Testis (tissue), 5 donors: ENCODE measurements at places on chromosomes 5 and 9. TPM values are rescaled to one million over a fixed set of nuclear protein-coding genes. Genes with fewer than 3 reads are reported as not detected.

LURAP1L gene
- total RNA-seq: 0.31 TPM

- DNase-seq: no peak
- no peaks in the 10 kb centered on the region for H3K36me3 ChIP-seq
- H3K4me3 ChIP-seq: no peak overlapping the region
- peak overlapping the region; percentile 38 for H3K27ac ChIP-seq
- no peaks in the 10 kb centered on the region for H3K27me3 ChIP-seq
Observed at GRCh38 chr5:148205044-148205806, 2.4 kb downstream of the SPINK6 start.

DNA sequence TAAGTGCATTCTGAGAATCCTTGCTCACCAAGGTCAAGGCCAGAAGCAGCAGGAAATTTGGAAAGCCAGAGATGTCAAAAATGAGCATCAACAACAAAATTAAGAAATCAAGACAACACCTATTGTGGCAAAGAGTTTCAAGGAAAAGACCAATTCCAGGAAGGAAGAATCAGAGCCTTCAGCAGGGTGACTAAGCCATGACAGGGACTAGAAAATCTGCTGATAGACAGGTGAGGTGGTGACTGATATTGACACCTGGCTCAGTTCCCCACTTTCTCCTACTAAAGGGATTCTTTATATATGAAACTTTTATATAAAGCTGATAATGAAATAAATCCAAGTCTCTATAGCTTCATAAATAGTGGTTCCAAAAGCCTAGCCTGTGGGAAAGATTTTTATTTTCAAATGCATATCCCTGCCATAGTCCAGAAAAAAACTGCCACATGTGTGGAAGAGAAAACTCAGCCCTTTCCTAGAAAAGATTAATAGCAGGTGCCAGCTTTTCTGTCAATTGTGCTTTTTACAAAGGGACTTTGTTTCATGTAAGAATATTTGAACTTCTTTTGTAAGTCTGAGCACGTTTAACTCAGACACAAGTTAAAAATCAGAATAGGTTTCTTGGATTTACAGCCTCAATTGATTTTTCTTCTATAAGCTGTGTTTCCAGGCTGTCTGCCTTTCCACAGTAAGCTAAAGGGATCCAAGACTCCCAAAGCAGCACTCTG, 81.1 kb upstream of the GRAMD2B start:
- no peak for DNase-seq
- no peak overlapping the region for H3K4me3 ChIP-seq
- H3K27ac ChIP-seq: no peak overlapping the region
- no peaks in the 10 kb centered on the region for H3K27me3 ChIP-seq
- H3K36me3 ChIP-seq: no peaks in the 10 kb centered on the region

DNA sequence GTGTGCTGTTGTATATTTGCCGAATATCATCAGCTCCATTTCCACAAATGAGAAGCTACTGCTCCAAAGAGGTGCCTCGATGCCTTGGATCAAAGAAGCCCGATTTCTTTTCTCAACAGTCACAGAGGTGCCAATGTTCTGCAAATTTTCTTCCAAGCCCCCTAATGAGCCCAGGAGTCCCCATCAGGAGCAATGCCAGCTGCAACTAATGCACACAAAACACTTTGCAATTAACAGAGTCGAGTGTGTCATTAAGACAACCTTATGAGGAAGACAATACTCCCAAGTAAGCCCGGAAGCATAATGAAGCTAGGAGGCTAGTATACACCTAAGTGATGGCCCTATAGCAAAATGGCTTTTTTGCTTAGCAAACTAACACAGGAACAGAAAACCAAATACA, 247.0 kb downstream of the TRIM32 start:
- no peaks in the 10 kb centered on the region for H3K36me3 ChIP-seq
- no peaks in the 10 kb centered on the region for H3K4me1 ChIP-seq

GRCh38 chr5:137055271-137055872, 443.8 kb downstream of the SPOCK1 start:
- H3K36me3 ChIP-seq: no peaks in the 10 kb centered on the region
- peaks cover 4% of the 10 kb centered on the region for H3K4me1 ChIP-seq
- H3K27ac ChIP-seq: peak overlapping the region; percentile 38
- no peaks in the 10 kb centered on the region for H3K27me3 ChIP-seq
- no peak overlapping the region for H3K4me3 ChIP-seq

- H3K27me3 ChIP-seq: no peaks in the 10 kb centered on the region
- H3K36me3 ChIP-seq: no peaks in the 10 kb centered on the region
- H3K4me3 ChIP-seq: no peak overlapping the region
- DNase-seq: no peak
- H3K4me1 ChIP-seq: no peaks in the 10 kb centered on the region
- no peak overlapping the region for H3K27ac ChIP-seq
Observed at GRCh38 chr9:20209391-20210340, 412.6 kb downstream of the MLLT3 start.

DNA sequence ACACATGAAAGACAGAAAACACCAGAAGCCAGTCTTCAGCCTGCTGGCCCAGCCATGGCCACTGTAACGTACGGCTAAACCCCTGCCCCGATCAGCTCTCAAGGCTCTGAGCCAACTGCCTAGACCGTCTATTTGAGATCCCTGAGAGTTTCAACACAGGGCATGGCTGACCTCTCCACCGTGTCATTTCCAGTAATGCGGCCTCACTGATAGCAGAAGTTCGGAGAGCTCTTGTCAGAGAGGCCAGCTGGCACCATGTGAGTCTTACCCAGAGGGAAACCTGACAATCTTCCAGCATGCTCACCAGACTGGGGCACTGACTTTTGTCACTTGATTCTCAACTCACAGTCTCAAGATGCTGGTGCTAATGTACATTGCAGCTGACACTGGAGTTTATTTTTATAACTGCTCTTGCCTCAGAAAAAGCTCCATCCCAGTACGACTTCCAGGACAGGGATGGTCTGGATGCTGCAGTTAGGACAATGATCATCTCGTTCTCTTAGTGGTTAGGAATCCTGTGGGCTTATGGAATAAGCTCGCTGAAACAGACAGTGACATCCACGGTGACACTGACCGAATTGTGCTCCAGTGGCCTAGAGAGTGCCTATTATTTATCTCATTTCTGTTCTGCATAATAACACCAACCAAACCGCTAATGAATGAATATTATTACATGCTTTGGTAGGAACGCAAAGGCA, 372.7 kb downstream of the ICE1 start:
- no peaks in the 10 kb centered on the region for H3K4me1 ChIP-seq
- DNase-seq: no peak
- no peak overlapping the region for H3K4me3 ChIP-seq
- H3K36me3 ChIP-seq: no peaks in the 10 kb centered on the region

GRCh38 chr9:134030821-134031470, 5.7 kb downstream of the BRD3OS start:
- no peak for DNase-seq
- H3K4me3 ChIP-seq: no peak overlapping the region
- H3K27me3 ChIP-seq: no peaks in the 10 kb centered on the region
- no peak overlapping the region for H3K27ac ChIP-seq
- no peaks in the 10 kb centered on the region for H3K36me3 ChIP-seq

IFNA5 gene
- not detected for total RNA-seq

GRCh38 chr5:155082401-155082800, 68.8 kb downstream of the KIF4B start:
- no peak for DNase-seq
- no peaks in the 10 kb centered on the region for H3K4me1 ChIP-seq
- no peaks in the 10 kb centered on the region for H3K27me3 ChIP-seq
- H3K36me3 ChIP-seq: no peaks in the 10 kb centered on the region

- H3K4me3 ChIP-seq: no peak overlapping the region
- H3K4me1 ChIP-seq: no peaks in the 10 kb centered on the region
- H3K27me3 ChIP-seq: no peaks in the 10 kb centered on the region
- no peaks in the 10 kb centered on the region for H3K36me3 ChIP-seq
- no peak for DNase-seq
Observed at GRCh38 chr9:116452634-116453033, 234.5 kb upstream of the TRIM32 start.

- no peak overlapping the region for H3K4me3 ChIP-seq
- no peaks in the 10 kb centered on the region for H3K27me3 ChIP-seq
- H3K4me1 ChIP-seq: peaks cover 7% of the 10 kb centered on the region
Observed at GRCh38 chr9:81683704-81684103, 5.6 kb downstream of the TLE1 start.

DNA sequence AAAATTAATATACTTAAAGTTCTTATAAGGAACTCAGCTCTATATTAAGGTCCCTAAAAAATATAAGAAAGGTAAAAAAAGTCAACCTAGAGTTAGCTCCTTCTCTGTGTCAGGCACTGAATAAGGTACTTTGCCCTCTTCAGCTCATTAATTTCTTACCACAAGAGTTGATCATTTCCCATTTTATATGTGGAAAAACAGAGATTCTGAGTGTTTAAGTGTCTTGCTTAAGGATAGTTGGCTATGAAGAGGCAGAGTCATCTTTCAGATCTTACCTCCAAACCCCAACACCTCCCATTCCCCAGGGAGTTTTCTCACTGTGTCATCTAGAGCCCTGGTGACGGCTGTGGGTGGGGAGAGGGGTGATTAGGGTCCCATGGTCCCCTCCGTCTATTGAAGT, 40.6 kb downstream of the INSYN2B start:
- no peak for DNase-seq
- H3K27me3 ChIP-seq: no peaks in the 10 kb centered on the region
- H3K36me3 ChIP-seq: no peaks in the 10 kb centered on the region
- H3K27ac ChIP-seq: no peak overlapping the region
- no peak overlapping the region for H3K4me3 ChIP-seq

DNA sequence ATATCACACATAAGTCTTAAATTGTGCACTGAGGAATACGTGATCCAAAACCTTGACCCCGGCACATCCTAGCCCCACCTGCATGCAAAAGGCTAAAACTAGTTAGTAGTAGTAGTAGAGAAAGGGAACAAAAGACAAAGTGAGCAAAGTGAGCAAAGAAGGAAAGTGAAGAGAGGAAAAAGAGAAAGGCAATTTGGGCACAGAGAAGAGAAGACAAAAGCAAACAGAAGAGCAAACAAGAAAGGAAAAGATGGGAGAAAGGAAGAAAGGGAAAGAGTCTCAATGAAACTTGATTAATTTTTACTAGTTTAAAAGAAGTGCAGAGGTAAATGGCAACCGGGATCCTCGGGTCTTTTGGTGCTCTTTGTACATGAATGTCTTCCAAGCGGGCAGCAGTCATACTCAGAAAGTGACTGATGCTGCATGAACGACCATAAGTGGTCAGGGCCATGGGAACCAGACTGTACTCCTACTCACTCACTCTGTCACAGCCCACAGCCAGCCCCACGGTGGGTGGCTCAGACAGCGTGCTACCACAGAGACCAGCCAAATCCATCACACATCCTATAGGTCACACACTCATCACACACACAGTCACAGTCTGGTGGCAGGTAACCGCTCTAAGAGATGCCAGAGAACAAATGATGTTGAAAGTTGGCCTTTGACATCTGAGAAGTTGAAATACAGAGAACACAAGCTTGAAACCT, 203.9 kb downstream of the FBN2 start:
- no peak for DNase-seq
- H3K27me3 ChIP-seq: no peaks in the 10 kb centered on the region
- H3K4me3 ChIP-seq: no peak overlapping the region
- no peaks in the 10 kb centered on the region for H3K4me1 ChIP-seq
- H3K27ac ChIP-seq: no peak overlapping the region

LARP1 gene
- 169 TPM for total RNA-seq

ELOVL7 gene
- 2.4 TPM for total RNA-seq

MAPK9 gene
- total RNA-seq: 57.0 TPM

DNA sequence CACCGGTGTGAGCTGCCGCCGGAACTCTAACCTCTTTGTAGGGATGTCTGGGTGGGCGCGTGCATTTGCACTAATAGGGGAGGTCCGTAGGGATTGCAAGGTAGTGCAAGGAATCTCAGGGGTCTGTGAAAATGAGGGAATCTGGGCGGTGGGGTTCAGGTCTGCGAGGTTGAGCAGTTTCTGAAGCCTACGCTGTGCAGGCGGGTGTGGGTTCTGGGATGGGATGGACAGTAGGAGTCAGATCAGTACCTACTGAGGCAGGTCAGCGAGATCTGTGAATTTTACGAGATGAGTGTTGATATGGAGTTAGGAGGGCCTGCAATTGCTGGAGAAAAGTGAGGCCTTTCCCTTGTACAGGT, 856 bp upstream of the ATOSB start:
- H3K27ac ChIP-seq: peak overlapping the region; percentile 94
- H3K27me3 ChIP-seq: no peaks in the 10 kb centered on the region
- H3K36me3 ChIP-seq: no peaks in the 10 kb centered on the region
- DNase-seq: no peak

DNA sequence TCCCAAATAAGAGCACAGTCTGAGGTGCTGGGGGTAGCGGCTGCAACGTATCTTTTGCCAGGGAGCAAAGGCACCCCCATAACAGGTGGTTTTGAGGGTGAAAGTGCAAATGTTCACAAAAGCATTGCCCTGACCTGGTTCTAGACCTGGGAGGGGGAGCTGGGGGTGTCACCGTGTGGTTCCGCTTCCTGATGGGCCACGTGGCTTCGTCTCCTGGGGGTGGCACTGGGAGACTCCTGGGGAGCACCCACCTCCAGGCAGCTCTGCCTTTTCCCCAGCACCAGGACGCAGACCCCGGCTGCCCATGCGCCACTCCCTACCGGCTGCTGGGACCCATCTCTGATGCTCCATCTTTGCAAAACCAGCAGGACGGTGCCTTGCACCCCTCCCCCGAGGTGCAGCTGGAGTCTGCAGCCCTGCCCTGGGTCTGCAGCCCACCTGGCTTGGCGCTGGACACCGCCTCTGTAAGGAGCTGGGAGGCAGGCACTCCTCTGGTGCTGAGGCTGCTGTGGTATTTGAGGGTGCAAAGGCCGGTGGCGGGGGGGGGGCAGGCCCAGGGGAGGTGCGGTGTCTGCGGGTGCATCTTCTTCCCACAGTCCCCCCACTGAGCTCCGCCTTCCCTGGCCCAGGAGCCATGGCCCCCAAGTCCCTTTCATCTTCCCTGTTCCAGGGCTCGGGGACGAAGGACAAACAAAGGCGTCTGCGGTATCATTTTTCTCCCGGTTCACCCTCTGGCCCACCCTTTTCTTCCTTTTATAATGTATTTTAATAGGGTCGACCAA, 29.8 kb upstream of the RXRA start:
- H3K27ac ChIP-seq: no peak overlapping the region
- no peaks in the 10 kb centered on the region for H3K36me3 ChIP-seq
- no peak overlapping the region for H3K4me3 ChIP-seq
- H3K27me3 ChIP-seq: no peaks in the 10 kb centered on the region

INPP5E gene
- total RNA-seq: 38.0 TPM

DNA sequence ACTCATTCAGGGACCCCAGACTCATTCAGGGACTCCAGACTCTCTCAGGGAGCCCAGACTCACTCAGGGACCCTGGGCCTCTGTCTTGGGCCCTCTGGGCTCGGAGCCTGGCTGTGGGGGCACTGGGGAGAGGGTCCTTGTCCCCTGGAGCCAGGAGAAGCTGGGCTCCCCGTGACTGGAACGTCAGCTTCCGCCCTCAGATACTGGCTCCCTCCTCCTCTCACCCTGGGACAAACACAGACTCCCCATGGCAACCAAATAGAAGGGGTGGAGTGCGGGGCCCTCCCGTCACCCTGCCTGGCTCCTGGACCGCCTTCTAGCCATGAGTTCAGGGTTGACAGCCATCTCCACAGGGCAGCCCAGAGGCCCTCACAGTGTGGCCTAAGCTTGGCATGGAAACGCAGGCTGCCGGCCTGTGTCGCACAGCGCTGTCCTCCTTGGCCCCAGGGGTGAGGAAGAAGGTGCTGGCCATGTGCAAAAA, 27.6 kb downstream of the ZDHHC11B start:
- no peaks in the 10 kb centered on the region for H3K36me3 ChIP-seq
- DNase-seq: no peak

GRCh38 chr5:64688965-64689364, 1.3 kb upstream of the SHISAL2B start:
- H3K4me1 ChIP-seq: peaks cover 4% of the 10 kb centered on the region
- no peak overlapping the region for H3K4me3 ChIP-seq
- no peaks in the 10 kb centered on the region for H3K27me3 ChIP-seq

FCN1 gene
- 0.19 TPM for total RNA-seq

PCDHGA2 gene
- total RNA-seq: 31.0 TPM
